HCEC 1CT (cell line): ENCODE measurements at places on chromosomes 11 and 22.

- no peak for DNase-seq
Measured at GRCh38 chr22:43012390-43012789, 2.6 kb downstream of the PACSIN2 start.

DNA sequence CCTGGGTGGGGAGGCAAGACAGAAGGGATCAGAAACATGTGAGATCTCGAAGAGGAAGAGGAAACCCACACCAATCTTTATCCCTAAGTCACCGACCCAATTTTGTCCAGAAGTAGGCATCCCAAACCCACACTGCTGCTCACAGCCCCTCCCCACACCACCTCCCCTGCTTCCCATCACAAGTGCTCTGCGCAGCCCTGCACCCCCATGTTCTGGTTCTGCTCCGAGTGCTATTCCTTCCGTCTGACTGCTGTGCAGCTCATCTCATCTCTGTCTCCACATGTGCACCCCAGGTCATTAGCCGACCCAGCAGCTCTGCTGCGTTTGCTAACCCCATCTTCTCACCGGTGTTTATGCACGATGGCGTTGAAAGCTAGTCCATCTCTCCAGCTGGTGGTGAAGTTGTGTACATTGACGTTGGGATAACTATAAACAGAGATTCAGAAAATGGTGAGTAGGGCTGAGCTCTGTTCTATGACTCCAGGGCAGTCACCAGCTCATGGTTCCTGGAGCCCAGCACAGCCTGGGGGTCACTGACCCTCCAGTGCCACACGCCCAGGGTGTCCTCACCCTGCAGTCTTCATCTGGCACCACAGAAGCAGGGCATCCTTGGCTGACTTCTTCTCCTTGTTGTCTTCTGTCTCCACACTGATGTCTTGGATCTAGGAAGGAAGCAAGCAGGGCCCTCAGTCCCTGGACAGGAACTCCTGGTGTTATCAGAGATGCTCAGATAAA lies 15.1 kb downstream of the SPTBN2 start:
- DNase-seq: no peak

DNA sequence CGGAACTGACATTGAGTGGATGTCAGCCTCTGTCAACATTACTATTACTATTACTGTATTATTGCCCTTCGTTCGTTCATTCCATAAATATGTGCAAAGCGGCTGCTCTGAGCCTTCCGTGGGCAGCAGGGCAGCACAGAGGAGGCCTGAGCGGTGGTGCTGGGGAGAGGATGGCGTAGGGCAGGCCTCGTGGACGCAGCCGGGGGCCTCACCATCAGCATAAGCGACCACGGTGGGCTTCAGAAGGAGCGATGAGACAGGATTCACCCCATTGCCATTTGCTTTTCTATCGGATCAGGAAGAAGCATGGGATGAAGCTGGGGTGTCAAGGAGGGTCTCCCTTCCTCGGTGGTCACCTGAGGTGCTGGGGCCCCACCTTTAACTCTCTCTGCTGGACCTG lies 22.7 kb downstream of the ANO1 start:
- no peak for DNase-seq

- peak; percentile 92 for DNase-seq
Measured at GRCh38 chr22:42990131-42990838, 24.7 kb downstream of the PACSIN2 start.

DNA sequence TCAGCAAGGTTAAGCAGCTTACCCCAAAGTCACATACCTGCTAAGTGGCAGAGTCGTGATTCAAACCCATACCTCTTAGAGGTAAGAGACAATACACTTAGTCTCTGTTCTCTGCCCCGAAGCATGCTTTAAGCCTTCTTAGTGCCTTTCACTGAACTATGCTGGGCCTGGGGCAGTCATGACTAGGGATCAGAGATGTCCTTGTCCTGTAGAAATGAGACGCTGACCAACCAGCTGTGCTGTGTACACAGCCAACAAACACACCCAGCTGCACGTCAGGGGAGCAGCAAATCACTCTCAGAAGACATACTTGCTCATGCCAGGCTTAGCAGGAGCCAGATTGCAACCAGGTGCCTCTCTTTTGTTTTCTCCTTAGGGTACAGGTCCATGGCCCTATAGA lies 255.7 kb downstream of the BUD13 start:
- DNase-seq: no peak
